Astrocyte of the spinal cord (primary cell): ENCODE measurements at places on chromosomes 6 and 20.
A peak's percentile ranks its signal among the peaks of the same experiment; 100 is the strongest.

DNA sequence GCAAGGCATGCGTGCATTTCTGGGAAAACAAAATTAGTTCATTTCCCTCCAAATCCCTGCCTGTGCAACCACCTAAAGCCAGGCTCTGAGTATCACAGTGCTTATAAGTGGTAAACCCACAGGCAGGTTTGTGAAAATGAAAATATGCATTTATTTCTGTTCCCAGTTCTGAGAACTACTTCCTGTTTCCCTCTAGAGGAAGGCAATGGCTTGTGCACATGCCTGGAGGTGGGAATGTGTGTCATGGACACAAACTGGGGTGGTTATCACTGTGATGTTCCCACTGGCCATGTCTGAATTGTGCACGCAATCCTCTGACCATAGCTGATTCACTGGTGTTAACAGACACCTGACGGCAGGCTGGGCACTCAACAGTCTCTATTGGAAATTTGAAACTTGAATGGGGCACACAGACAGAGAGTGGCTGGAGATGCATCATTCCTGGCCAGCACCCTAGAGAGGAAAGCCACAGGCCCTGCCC, 26.3 kb downstream of the FAM110A start:
- DNase-seq: no peak

DNA sequence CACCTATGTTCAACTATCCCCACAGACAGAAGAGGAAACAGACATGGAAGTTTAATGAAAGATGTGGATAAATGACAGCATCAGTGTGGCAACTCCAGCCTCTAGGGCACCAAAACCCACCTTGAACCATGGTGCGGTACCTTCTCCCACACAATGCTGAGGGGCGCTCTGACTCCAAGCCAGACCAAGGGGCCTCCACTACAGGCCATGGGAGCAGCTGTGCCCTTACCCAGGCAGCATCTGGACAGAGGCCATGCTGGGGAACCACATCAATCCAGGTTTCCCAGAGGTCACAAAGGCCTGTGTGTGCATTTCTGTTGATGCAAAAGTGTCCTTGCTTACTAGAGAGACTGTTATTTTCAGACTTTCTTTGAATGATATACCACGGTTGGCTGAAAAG, 4.1 kb downstream of the PRR18 start:
- DNase-seq: no peak

- DNase-seq: no peak
These were observed 7.9 kb upstream of the SLC22A16 start for GRCh38 chr6:110484321-110484720.

DNA sequence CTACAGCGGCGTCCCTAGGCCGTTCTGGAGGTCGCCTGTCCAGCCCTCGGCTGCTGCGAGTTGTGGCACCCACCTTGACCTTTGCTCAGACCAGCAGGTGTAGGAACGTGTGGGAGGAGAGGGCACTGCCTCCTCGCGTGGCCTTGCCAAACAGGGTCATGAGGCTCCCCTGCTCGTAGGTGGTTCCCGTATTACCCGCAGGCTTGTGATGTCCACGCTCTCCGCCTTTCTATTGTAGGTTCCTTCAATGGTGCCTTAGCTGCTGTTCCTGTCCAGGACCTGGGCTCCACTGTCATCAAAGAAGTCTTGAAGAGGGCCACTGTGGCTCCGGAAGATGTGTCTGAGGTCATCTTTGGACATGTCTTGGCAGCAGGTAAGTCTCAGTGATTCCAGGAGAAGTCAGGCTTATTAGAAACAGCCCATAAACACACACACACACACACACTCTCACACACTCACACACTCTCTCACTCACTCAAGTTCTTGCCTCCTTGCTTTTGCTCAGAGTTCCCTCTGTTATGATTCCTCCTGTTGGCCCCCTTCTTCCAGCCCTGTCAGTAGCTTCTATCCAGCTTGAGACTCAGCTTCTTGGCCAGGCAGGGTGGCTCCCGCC, 942 bp downstream of the ACAT2 start:
- no peak for DNase-seq

- no peak for DNase-seq
These were observed 3.4 kb downstream of the HSPA1B start for GRCh38 chr6:31830886-31831335.

- DNase-seq: no peak
These were observed 791.5 kb downstream of the TFAP2A start for GRCh38 chr6:9623228-9623832.

DNA sequence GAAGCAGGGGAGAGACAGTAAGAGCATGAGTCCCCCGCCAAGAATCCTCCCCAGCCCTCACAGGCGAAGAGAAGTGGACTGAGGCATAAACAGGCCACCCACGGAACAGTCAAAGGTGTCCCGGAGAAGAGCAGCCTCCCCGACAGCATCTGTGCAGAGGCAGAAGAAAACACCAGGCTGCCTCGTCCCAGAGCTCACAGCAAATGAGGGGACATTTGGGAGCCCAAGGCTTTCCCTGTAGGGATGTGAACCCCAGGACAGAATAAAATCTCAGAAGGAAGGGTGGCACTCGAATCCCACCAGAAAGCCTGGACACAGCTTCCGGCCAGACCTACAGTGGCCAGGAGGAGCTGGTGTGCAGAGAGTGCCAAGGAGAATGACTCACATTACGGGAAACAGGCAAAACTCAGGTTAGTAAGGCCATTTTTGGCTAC, 90.4 kb downstream of the DLL1 start:
- DNase-seq: no peak

GRCh38 chr6:142187209-142187608, 40.1 kb downstream of the VTA1 start:
- peak; percentile 78 for DNase-seq

- DNase-seq: no peak
These were observed 21.3 kb upstream of the UTRN start for GRCh38 chr6:144263786-144264185.

DNA sequence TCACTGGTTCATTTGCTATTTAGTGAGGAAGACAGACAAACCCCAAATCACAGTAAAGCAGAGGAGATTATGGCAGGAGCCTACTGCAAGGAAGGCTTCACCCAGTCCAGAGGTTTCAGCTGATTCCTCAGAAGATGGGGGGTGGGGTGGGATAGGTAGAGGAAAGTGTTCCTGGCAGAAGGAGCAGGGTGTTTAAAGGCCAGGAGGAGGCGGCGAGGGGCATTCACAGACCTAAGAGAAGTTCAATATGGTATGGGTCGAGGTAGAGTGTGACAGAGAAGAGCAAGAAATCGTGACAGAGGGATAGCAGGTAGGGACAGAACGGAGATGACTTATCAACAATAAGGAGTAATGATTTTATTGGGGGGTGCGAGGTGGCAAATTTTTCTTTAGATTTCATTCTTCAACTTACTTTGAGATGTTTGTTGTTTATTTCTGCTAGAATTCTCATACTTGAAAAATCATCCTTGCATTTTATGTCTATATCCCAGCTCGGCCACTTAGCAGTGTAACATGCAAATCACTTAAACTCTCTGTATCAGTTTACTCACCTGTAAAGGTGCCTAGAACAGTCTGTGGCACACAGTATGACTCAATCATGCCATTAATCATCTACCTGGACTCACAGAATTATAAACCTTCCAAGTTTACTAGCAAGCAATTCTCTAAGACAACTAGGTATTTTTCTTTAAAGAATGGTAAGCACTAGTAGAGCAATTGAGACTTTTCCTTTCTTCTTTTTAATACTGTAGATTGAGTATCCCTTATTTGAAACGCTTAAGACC, 176.7 kb downstream of the REV3L start:
- no peak for DNase-seq

- DNase-seq: no peak
These were observed 211.9 kb upstream of the CNR1 start for GRCh38 chr6:88377976-88378568.

DNA sequence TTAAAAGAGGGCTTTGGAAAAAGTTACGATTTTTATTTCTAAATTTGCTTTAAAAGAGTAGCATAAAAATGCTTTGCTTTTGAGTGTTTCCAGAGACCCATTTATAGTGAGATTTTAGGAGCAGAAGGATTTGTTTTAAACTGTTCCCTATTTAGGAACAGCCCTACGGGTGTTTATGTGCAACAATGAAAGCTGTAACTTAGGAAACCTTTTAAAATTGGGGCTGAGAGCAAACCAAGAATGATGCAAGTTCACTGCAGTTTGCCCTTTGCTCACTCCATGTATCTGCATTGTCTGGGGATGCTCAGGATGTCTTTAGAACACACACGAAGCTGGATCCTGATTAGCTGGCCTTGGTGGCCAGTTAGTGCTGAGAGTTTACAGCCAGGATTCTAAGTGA, 40.9 kb downstream of the GHRH start:
- DNase-seq: no peak

- DNase-seq: no peak
These were observed 34.3 kb upstream of the ENPP5 start for GRCh38 chr6:46204880-46205650.

- DNase-seq: no peak
These were observed 14.8 kb upstream of the VAPB start for GRCh38 chr20:58374027-58374850.

DNA sequence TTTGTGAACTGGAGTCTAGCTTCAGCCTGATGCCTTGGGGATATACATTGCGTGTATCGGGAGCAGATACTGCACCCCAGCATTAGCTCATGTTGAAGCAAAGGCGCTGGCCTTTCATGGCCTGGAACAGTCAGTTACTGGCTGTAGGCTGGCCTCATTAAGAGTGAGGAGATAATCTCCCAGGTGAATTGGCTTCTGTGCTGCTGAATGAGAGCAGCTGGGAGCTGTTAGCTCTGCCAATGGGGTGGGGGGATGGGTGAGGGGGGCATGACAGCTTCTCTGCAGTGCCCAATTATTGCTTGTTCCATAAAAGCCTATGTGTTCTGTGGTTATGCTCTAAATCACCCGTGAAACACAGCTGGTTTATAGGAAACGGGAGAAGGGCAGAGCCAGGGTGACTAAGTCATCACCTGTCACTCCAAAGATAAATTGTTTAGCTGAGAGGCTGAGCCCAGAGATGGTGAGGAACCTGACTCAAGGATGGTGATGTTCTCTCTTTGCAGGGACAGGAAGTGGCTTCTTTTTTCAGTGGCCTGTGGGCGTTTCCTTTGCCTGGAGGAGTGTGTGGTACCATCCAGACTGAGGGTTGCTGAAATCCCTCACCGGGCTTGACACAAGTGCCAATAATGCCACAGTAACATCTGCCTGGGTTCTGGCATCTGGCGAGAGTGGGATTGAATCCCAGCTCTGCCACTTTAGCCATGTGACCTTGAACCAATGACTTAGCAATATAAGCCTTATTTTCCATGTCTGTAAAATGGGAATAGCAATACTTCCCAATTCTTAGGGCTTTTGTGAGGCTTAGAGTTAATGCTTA, 170.8 kb downstream of the BCAS1 start:
- DNase-seq: peak; percentile 79

- no peak for DNase-seq
These were observed 602 bp downstream of the PPP1R11 start for GRCh38 chr6:30067460-30068139.

DNA sequence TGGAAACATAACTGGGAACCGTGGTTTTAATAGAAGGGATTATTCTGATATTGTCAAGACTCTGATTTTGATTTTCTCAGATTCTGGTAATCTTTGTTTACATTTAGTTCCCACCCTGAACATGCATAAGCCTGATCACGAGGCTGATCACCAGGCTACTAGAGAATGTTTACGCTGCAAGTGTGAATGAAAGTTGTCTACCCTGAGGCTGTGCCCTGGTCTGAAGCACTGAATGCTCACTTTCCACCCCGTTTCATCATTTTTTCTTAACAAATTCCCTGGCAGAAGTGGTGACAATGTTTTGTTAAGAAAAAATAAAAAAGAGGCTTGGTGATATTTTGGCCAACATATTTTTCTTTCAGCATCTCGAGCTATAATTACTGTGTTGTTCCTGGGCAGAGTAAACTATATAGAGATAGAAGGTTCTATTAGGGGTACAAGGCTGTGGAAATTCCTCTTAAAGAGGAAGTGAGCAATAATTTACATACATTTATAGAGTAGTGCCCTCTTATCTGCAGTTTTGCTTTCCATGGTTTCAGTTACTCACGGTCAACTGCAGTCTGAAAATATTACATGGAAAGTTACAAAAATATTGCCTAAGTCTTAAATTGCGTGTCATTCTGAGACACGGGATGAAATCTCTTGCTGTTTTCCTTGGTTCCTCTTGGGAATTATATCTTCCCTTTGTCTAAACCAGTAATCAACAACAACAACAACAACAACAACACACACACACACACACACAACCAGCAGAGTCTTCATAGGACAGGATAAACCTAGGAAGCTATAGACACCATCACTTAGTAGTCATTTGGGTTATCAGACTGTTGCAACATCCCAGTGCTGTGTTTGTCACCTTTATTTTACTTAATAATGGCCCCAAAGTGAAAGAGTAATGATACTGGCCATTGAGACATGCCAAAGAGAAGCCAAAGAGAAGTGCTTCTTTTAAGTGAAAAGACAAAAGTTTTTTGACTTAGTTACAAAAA, 566.6 kb upstream of the CITED2 start:
- peak; percentile 21 for DNase-seq

DNA sequence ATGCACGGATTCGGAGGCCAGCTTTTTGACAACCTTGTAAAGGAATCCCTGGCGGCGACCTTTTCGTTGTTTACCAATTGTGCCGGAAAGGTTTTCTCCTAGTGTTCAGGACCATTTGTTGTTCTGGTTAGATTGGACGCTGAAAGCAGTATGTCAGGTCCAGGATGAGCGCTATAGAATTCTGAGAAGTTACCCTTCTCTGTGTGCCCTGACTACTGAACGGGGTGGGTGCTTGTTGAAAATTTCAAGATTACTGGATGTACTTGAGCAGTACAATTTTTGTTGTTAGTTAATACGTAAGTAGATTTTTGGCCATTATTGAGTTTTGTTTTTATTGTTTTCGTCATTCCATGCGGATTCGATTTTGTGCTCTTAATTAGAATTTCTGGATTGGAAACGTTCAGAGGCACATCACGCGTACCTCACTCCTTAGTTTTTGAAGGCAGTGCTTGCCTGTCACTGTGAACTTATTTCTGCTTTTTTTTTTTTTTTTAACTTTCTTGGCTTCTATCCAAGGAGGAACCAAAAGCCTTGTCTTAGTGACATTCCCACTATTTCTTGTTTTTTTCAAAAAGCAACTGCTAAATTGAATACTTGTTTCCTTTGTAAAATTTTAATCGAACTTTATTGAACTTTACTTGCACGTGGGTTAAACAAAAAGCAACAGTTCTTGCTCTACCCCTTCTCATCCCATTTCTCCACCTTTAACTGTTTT, 898 bp downstream of the XRN2 start:
- DNase-seq: peak; percentile 22

DNA sequence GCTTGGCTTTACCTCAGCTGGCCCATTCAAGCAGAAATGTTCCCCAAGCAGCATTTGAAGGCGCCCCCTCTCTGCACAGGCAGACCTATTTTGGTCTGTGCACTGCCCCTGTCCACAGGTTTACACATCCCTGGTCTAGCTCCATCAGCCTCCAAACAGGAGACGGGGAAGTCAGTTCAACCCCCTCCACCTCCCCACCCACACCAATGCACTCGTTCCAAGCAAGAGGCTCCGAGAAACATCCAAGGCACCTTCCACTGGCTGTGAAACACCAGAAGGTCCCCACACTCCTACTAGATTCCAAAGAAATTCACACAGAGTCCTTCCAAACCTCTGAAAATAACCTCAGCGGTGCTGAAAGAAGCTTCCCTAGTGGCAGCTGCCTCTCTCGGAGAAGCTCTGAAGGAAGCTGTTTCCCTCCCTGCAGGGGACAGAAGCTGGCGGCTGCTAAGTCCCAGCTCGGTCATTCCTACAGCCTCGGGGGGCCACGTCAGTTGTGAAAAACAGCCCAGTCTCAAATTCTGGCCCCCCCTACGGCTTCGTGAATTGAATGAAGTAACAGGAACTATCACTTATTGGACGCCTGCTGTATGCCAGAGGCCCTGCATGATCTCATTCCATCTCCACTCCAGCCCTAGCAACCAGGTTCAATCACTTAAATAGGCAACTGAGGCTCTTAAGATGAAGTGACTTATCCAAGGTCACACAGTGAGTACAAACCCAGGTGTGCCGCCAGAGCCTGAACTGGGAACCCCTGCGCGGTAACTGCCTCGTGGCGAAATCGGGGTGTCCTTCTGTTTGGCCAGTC, 815 bp downstream of the SPATA2 start:
- no peak for DNase-seq
